Cortex of kidney (tissue), 1 donor: ENCODE measurements at places on chromosomes 6 and 20.

DNA sequence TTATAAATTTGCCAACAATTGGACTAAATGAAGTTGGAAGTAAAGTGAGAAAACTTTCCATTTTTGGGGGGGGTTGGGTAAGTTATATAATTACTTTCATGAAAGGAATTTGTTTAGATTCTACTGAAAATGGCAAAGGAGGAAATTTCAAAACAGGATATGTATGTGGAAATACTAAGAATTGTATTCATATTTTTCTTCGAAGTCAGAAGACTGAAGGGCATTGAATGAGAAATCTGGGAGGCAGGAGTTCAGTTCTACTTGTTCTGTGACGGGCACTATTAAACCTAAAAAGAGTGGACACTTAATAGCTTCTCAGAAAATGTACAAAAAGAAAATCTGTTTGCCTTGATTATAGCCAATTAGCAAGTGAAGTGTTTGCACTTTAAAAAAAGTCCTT, 114.7 kb downstream of the PRIM2 start:
- DNase-seq = no peak

DNA sequence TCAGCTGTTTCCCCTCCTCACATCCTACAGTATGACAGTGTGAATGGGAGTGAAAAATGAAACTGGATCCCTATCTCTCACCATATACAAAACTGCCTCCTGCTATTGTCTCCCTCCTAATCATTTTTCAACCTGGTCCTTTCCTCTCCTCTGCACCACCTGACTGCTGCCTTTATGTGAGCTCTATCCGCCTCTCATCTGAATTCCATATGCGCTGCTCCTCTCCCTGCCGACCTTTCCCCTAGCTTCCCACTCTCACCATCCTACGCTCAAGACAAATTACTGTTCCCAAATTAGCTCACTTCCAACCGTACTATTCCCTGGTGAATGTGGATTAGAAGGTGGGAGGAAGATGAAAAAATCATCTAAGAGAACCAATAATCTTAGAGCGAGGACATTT, 148.4 kb upstream of the FBXL4 start:
- no peak for DNase-seq

DNA sequence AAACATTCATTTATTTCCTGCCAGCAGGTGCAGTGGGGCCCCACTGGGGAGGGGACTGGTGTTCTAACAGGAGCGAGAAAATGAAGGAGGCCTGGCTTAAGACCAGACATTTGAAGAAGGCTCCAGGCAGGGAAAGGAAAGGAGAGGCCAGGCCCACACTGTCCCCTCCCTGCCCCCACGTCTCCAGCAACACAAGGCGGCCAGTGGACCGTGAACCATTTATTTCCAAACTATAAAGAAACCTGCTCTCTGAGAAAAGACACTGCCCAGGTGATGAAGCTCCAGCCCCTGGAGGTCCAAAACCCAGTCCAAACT, 41.4 kb upstream of the CDH22 start:
- no peak for DNase-seq

DNA sequence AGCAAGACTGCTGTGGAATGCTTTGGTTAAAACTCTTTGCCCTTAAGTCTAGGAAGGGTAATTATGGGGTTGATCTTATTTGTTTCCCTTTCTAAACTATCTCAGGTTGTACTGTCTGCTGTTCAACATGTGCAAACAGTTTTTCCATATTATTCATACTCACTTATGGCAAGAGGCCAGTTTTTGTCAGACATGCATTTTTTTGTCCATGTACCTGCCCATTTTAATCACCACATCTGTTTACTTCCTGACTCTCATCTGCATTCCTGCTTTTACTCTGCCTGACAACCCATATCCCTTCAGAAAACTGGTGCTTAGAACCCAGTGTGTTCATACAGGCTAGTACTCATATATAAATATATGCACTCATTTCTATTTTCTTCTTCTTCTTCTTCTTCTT, 80.3 kb downstream of the LPA start:
- no peak for DNase-seq

DNA sequence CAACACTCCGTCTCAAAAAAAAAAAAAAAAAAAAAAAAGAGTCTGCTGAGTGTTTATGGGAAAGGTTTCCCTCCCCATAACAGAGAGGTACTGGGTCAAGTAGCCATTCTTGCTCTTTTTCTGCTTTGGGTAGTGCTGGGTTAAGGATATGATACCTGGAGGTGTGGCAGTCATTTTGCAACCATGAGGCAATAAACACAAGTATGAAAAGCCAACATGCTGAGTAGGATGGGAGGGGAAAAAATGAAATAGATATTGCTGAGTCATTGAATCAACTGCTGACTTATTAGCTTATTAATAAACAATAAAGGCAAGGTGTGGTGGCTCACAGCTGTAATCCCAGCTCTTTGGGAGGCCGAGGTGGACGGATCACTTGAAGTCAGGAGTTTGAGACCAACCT, 2.3 kb upstream of the TOMM34 start:
- no peak for DNase-seq

- DNase-seq = no peak
These were observed 897 bp downstream of the RANBP9 start for GRCh38 chr6:13710552-13711323.

DNA sequence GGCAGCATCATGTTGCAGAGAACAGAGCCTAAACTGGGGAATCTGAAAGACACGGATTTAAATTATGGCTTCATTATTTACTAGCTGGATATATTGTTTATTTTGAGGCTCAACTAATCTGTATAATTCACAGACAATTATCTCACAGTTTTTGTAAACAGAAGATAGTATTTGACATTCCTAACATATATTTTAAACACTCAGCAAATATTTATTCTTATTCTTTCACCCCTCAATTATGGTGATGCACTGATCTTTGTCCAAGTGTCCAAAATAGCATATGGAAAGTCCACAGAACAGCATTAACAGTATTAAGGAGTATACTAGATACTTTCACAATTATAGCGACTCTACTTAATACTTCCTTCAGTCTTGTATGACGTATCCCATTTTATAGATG, 257.0 kb downstream of the ADGRG6 start:
- DNase-seq = no peak

GRCh38 chr6:38264605-38265004, 375.1 kb downstream of the BTBD9 start:
- DNase-seq = no peak

DNA sequence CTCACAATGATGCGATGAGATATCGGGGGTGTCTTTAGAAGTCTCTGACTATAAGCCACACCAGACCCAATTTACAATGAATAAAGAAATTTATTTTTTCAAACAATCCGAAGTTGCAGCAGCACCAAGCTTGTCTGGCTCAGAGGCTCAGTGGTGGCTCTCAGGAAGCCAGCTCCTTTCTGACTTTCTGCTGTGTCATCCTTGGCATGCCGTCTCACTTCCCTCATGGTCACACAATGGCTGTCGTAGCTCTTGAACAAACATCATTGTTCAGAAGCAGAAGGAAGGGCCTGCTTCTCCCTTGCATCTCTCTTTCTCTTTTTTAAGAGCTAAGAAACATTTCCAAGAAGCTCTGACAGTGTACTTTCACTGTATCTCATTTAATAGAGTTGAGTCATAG, 299.0 kb downstream of the DOK5 start:
- DNase-seq = no peak

DNA sequence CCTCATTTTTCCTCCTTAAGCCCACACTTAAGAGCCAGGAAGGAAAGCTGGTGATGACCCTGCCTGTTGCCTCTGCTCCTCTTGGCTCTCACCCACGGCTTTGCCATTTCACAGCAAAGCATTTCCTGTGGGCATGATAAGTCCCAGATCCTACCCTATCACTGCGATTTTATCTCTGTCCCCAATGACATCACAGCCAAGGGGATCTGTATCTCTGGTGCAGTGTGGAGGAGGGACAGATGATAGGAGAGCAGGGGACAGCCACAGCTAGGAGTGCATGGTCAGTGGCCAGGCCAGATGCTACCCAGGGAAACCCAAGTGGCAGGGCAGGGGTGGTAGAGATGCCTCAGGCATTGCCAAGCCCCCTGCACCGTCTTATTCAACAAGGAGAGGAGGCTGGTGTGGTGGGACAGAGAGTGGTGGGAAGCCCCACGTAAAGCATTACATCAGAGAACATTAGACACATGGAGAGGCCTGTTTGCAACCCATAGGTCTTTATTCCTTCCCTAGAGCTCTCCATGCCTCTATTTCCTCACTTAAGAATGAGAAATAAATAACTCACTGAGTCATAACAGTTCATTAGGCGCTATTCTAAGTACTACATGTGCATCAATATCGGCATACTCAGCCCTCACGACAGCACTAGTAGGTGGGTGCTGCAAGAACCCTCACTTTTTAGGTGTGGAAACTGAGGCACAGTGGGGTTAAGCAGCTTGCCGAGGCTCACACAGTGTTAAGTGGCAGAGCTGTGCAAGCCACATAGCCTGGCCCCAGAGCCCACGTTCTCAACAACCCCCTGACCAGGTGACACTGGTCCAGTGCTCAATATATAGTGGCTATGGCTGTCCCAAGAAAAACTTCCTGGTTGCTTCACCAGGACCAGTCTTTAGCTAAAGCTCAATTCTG, 4.6 kb downstream of the TFEB start:
- no peak for DNase-seq

DNA sequence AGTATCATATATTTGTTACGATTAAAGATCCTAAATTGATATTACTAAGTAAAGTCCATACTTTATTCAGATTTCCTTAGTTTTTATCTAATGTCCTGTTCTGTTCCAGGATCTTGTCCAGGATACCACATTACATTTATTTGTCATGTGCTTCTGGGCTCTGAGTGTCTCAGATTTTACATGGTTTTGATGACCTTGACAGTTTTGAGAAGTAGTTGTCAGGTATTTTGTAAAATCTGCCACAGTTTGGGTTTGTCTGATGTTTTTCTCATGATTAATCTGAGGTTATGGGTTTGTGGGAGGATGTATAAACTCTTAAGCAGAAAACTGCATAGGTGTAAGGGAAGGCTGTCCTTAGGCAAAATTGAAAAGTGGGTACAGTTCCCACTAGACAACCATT, 109.9 kb upstream of the BMP5 start:
- DNase-seq = no peak

DNA sequence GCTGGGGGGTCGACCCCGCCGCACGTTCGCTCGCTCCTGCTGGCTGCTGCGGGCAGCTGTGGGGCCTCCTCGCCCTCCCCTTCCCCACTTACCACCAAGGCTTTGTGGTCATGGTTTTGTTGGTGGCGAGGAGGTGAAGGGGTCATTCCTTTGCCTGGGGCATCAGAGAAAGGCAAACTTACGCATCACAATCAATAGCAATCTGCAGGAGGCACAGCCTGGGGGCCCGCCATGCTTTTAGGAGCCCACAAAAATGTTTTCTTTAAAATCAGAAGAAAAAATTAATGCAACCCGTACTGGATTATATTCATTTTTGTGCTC, 137.0 kb downstream of the IMPG1 start:
- DNase-seq = no peak

- DNase-seq = no peak
These were observed 102.8 kb downstream of the ERMARD start for GRCh38 chr6:169854083-169854725.

DNA sequence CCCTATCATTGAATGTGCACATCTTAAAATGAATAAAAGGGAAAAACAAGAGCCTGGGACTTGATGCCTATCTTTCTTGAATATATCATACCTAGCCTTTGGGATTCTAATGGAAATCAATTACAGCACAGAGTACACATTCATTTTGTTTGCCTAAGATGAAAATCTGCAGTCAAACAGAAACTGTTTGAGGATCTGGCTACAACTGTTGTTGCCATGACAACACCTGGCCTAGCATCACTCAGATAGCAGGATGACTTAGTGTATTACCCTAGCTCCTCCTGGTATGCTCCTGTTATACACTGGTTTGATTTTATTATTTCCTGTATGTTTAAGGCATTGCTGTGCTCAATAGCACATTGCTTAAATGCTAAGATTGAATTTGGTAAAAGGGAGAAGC, 71.5 kb upstream of the LAMP5 start:
- DNase-seq = no peak

- DNase-seq = no peak
These were observed 19.8 kb downstream of the IBTK start for GRCh38 chr6:82227770-82228169.

DNA sequence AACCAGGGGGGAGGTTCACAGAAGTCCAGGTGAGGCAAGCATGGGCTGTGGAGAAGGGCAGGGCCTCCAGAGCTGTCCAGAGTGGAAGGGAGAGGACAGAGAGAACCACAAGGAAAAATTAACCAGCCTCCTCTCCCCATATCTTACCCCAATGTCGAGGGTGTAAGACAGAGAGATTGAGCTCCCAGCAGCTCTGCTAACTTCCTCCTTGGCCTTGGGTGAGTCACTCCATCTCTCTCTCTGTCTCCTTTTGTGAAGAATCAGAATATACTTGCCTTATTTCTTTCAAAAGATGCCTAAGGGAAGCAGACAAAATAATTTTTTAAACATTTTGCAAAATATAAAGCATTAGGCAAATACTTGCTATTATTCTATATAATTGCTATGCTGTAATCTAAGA, 58.3 kb upstream of the IYD start:
- DNase-seq = no peak

DNA sequence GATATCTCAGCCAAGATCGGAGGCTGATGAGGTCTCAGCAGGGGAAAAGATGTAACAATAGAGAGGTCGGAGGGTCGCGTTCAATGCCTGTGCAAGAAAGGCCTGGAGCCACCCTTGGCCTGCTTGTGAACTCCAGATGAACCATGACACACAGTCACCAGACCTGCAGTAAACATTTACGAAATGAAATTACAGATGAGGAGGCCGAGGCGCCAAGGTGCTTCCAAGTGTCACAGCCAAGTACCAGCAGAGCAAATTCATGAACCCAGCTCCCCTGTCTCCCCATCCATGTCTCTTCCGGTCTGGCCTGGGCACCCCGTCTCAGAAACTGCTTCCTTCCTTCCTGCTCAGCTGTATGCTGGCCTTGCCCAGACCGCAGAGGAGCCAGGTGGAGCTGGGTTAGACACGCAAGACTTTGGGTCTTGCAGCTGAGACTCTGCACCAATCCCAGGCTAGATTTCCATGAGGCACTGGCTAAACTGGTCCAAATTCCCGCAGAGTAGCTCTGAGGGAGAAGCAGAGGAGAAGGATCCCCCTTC, 48.1 kb downstream of the CHMP4B start:
- no peak for DNase-seq

GRCh38 chr6:169240125-169240524, 13.5 kb downstream of the THBS2 start:
- DNase-seq = no peak

DNA sequence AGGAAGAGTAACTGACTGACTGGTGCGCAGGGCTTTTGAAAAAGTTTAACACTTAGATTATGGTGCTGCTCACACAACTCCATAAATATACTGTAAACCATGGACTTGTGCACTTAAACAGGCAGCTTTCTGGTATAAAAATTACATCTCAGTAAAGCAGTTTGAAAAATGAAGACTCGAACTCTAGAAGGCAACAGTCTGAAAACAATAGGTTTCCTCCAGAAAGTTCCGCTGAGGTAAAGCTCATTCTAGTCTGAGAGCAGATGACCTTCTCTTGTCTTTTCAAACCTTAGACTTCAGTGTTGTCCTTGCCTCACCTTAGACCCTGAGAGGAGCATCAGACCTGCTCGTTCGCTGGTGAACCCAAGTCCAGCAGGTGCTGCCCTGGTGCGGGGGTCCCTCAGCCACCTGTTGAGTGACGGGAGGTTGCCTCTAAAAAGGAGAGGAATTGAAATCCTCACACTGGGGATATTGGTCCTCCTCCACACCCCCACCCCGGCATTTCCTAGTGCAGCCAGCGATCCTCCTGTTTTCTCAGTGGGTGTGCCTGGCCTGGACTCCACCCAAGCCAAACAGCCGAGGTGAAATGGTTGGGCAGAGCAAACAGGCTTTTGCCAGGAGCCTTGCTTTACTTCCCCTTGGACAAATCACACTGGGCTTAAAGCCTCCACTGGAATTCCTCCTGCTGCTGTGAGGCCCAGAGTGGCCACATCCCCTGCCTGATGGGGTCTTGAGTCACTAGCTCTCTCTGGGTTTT, 14.7 kb upstream of the PYGB start:
- DNase-seq = no peak
